Stimulated activated CD8-positive, alpha-beta memory T cell treated with anti-CD3 and anti-CD28 coated beads, Interleukin-7, amount 100 ng/mL, for 4 hours (primary cell): ENCODE measurements at places on chromosomes 5 and 9.

- DNase-seq = no peak
Measured at GRCh38 chr9:132348676-132349075, 6.1 kb downstream of the SETX start.

DNA sequence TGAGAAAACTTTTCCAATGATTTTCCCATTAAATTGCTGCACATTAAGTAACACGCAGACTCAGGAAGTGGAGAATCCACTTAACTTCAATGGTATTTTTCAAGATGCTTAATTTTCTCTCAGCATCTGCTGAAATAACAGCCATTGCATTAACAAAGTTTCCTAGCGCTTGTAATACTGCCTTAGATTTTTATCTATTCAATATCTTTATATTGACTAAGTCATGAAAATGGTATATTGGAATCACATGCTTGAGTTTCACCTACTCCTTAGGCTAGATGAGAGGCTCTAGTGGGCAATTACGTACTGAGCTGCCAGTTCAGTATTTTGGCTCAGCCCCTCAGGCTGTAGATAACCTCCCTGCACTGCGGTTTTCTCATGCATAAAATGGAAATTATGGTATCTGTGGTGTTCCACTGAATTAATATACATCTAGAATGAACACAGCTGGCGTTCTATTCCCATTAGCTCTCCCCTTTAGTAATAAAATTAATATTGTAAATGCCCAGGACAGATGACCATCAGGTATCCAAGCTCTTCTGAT, 112.9 kb downstream of the MTX3 start:
- DNase-seq = no peak

DNA sequence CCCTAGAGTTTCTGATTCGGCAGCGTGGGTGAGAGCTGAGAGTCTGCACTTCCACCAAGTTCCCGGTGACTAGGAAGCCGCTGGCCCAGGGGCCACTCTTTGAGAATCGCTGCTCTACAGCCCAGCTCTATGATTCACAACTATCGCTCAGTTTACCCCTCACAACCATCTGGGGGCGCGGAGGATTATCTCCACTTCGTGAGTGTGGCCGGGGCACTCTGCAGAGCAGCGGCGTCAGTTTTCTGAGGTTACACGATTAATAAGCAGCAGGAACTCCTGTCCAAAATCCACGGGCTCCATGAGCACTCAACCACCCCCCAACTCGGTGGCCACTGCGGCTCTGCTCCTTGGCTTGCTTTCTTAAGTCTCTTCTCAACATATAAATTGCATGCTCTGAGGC, 19.3 kb downstream of the CORO2A start:
- no peak for DNase-seq

GRCh38 chr9:82052081-82052480, 63.5 kb downstream of the SPATA31D1 start:
- no peak for DNase-seq

DNA sequence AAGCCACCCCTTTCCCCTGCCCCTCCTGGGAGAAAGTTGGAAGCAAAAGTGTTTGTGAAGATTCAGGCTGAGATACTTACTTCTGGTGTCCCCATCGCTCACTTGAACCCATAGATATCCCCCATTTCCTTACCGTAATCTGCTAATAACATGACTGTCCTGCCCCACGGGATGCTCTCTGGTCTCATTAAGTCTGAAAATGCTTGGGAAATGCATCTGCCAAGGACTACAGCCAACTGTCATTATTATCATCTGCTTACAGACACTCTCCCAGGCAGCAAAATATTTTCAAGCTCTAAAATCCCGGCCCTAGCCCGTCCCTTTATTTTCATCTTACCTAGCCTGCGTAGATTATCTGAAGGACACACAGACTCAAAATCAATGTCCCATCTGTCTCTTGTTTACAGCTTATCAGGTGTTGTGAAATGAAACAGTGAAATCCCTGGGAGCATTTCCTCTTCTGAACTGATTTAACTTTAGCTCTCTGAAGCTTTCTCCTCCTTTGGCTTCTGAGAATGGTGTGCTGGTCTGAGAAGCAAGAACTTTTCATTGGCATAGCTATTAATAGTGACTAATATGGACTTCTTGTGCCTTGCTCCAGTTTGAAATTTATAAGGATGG, 126.9 kb upstream of the OSMR start:
- DNase-seq = no peak

DNA sequence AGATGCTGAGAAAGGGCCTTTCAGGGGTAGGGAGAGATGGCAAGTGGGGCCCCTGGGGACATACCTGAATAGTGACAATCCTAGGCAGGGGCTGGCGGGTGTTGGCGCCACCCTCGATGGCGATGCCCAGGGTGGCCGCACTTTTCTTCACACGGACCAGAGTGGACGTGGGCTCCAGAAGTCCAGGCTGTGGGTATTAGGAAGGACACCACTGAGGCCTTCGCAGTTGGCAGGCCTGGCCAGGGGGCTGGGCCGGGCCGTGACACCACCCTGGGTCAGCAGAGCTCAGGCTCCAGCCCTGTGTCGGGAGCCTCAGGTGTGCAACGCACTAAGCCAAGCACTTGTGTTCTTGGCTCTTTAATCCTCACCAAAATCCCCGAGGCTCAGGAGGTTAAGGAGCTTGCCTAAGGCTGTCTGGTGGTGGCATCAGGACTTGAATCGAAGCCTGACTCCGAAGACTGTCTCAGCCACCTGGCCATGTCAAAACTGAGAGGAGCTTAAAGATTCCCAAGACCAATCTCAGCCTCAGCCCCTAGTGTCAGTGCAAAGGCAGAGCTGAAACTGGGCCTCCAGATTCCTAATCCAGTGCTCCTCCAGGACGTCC, 15.5 kb upstream of the AKNA start:
- no peak for DNase-seq

DNA sequence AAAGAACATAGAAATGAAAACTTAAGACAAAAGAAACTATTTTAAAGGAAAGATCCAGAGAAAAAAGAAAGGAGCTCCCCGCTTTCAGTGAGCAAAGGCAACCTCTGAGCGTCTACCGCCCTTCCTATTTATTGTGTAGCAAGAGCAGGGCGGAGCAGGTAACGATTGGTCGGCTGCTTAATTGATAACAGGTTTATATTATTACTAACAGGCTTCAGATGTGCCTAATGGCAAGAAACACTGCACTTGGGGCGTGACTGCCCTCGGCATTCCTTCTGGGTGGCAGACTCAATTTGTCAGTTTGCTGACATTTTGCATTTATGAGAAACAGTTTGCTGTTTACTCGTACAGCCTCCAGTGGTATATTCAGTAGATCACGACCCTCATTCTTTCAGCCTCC, 482.7 kb upstream of the C9orf72 start:
- DNase-seq = no peak

- no peak for DNase-seq
Measured at GRCh38 chr5:155834271-155834975, 492.5 kb upstream of the SGCD start.

DNA sequence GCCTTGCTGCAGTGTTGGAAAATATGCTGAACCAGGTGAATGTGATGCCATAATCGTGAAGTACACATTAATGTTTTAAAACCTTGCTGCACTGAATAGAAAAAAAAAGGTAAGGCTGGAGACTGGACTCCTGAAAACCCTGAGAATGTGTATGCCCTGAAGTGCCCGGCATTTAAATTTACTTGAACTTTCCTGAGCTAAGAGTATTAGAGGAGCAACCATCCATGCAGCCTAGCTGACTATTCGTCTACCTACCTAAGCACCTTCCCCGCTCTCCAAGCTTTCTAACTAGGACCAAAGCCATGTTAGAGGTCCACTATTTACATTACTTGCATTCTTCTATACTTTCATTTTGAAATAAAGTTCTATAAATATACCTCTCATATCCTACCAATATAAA, 1.4 kb downstream of the GABRG2 start:
- DNase-seq = no peak

DNA sequence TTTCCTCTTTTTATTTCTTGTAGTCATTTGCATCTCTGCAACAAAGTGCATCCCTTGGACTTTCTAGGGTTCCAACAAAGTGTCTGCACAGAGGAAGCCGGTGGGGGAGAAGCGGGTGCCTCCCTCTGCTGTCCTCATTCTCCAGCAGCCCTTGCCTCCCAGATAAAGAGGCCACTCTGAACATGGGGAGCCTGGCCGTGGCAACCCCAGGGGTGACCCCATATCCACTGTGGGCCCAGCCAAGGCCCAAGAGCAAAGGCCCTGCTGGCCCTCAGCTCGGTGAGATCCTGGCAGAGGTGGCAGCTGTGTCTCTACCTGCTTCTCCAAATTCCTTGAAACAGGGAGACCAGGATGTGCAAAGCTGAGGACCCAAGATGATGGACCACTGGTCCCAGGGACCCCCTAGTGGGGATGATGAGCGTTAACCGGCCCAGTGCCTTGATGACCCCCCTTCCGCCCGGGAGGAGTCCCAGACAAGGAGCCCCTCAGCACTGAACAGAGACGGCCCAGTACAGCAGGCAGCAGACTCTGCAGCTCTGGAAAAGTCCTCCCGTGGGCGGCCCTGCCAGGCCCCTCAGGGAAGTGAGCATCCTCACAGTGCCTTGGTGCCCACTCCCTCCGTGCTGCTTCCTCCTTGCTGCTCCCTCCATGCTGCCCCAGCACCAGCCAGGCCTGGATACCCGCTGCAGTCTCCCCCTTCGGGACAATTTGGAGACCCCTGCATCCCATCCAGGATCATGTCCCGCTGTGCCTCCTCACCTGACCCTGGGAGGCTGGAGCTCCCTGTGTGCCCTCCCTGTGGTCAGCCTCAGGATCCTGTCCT, 62.5 kb downstream of the MRPL36 start:
- no peak for DNase-seq

- no peak for DNase-seq
Measured at GRCh38 chr9:29625292-29625731, 2052.0 kb upstream of the C9orf72 start.

DNA sequence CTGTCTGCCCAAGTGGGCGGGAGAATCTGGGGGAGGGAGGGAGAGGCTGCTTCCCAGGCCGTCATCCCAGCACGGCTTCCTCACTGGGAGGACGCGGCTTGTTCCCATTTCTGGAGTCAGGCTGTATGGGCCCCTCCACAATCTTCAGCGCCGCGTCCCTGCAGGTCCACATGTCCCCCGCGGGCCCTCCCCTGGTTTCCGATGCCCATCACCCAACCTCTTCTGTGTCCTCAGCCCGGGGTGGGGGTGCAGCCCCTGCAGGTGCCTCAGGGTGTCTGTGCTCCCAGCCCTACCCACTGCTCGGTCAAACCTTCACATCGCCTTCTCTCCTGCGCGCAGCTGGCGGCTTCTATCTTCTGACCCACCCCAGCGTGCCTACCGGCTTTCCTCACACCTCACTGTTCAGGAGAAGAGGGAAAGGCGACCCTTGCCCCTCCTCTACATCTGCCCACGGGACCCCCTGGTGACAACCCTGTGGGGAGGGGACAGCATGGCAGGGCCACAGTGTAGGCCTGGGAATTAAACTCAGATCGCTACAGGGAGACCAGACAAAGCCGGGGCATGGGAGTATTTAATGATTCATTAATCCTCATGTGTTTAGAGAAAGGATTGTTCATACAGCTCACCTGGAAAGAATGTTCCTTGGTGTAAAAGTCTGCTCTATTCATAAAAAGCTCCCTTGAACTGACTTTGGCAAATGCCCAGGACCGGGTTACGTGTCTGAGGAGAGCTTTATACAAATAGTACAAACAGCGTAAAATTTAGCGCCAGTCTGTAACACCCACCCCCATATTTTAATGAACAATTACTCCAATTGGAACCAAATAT, 145.1 kb downstream of the IRX1 start:
- no peak for DNase-seq

DNA sequence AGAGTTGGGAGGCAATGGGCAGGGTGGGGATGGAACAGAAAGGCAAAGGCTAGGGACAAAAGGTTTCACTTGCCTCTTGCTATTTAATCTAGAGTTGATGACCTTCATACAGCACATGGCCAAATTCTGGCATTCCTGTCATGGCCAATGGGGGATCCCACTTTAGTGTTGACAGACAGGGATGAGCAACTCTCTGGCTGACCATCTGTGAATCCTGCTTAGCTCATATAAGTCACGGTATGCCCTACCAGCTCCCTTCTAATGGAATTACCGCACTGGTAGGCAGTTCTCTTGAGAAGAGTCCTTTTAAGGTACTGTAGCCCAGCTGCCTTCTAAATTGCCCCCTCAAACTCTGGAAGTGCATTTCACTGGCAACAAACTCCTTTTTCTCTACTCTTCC, 76.1 kb downstream of the MAMDC2 start:
- no peak for DNase-seq

DNA sequence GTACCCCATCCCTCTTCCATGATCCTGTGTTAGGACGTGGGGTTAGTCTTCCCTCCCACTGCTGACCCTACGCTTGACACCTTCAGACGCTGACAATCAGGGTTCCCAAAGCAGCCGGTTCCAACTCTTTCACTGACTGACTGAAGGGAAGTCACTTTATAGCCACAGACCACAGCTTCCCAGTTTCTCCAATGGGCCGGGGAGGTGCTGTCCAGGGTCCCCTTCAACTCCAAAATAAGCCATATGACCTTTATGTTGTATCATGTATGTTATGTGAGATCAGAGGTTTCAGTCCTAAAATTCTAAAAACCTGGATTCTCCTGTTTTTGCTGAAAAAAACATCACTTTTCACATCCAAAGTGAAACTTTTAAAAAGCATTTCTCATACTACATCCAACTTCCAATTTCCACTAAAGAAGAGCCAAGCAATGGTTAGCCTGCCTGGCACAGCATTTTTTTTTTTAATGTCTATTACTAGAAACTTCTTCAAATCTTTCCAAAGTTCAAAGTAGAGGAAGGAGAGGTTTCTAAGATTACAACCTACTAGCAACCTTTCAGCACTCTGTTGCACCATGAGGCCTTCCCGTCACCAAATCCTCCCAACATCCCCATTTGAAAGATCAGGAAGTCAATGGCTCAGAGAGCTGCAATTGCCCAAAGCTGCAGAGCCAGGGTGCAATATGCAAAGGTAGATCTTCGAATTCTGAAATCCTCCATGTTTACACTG, 5.2 kb downstream of the EPB41L4B start:
- no peak for DNase-seq

DNA sequence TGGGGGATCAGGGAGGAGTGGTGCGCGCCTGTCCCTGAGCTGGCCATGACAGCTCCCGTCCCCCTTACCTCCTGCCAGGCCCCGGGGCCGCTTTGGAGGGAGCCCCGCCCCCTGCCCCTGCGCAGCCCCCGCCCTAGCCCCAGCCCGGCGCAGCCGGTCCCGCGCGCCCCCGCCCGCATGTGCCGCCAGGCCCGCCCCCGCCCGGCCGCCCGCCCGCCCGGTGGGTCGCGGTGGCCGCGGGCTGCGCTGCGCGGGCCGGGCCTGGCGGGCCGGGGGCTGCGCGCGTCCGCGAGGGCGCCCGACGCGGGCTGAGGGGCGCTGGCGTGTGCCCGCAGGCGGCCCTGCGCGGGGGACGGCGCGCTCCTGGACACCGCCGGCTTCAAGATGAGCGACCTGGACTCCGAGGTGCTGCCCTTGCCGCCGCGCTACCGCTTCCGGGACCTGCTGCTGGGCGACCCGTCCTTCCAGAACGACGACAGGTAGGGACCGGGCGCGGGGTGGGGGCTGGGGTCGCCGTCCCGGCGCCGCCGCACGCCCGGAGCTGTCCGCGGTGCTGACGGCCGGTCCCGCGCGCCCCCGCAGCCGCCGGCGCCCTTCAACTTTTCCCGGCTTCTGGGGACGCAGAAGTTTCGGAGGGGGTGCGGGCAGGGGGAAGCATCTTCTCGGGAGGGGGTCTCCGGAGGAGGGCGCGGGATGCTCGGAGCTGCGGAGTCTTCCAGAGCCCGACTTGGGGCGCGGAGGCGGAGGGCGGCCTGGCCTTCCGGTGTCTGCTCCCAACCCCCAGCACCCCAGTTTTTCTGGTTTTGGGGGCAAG, 12.5 kb downstream of the KCNT1 start:
- no peak for DNase-seq
